Stimulated activated CD8-positive, alpha-beta memory T cell treated with anti-CD3 and anti-CD28 coated beads, Interleukin-15, amount 100 ng/mL, for 24 hours (primary cell): ENCODE measurements at places on chromosomes 13 and 19.

- DNase-seq, result no peak
These were observed 20.2 kb upstream of the CD70 start for GRCh38 chr19:6610934-6611852.

DNA sequence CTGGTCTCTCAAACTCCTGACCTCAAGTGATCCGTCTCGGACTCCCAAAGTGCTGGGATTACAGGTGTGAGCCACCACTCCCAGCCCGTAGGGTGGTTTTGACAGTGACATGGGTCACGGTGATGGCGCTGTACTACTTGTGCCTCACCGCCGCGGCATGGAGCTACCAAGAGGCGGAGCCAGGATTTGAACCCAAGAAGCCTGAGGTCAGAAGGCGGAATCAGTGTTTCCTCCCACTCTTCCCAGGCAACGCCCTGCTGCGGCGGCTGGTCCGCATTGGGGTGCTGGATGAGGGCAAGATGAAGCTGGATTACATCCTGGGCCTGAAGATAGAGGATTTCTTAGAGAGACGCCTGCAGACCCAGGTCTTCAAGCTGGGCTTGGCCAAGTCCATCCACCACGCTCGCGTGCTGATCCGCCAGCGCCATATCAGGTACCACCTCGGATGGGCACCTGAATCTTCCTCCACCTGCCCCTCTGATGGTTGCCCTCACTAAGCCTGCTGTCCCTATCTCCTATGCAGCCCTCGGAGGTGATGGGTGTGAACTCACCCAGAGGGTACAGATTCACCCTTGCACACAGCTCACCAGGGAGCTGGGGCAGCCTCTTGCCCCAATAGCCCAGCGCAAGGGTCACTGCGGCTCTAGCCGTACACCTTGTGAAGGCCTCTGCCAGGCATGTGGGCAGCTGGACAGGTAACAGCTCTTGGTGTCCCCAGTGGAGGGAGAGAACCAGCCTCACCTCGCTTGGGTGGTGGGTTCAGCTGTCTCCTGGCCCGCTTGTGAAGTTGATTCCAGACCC lies 5.6 kb downstream of the RPS9 start:
- DNase-seq, result no peak

- no peak for DNase-seq
These were observed 96.6 kb downstream of the ELF1 start for GRCh38 chr13:40922437-40923040.

DNA sequence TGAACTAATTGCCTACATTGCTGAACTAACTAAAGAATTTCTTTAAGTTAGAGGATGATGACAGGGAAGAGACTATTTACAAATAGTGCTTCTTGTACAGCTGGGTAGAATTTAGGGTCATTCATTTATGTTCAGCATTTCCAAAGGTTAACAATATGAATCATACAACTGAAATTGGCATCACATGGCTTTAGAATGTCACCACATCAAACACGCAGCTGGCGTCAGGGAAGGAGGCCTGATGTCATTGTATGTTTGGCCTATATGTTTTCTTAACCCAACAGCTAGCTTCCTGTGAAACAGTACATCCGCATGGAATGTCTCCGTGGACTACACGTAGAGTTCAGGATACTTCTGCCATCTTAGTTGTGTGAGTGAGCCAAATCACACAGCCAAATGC lies 99.0 kb upstream of the TNFSF11 start:
- DNase-seq, result no peak

- no peak for DNase-seq
These were observed 12.2 kb downstream of the TPM4 start for GRCh38 chr19:16088351-16089009.

GRCh38 chr13:111213964-111214726 lies 99.0 kb downstream of the ARHGEF7 start:
- no peak for DNase-seq

- DNase-seq, result no peak
These were observed 907.9 kb downstream of the PCDH9 start for GRCh38 chr13:66322193-66322740.

DNA sequence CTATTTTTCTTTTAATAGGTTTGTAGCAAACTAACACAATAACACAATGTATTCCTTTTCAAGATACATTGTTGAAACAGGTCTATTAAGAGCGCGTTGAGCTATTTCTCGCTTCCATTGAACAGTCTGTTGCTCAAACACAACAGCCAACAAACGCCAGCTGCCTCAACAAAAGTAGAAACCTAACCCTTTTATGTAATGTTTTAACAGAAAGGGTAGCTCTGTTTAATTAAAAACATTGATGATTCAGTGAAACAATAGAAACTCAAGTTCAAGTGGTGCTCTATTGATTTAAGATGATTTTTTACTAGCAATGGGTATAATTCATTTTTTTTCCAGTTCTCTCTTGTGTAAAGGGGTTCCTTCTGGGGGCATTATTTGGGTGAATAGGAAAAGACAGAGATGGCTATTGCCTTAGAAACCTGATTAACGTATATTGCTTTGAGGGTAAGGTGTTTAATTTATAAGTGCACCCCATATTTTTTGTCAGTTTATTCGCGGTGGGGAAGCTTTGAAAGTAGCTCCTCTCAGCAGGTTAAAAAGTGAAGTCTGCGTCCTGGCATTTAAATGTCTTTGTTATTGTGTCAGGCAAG lies 14.9 kb downstream of the ZIC2 start:
- DNase-seq, result no peak

GRCh38 chr13:113952983-113953520 lies 20.8 kb downstream of the C13orf46 start:
- DNase-seq, result no peak

GRCh38 chr13:71320452-71320851 lies 546.6 kb downstream of the DACH1 start:
- DNase-seq, result no peak

- DNase-seq, result no peak
These were observed 391.3 kb downstream of the EFNB2 start for GRCh38 chr13:106143930-106144709.
